ENCODE measurements at places on chromosomes 11 and 22. TPM values are rescaled to one million over a fixed set of nuclear protein-coding genes. Genes with fewer than 3 reads are reported as not detected.

Gene MED19
- polyA plus RNA-seq, result 18.5 TPM

Gene BIRC3
- 84.8 TPM for polyA plus RNA-seq

Gene GPHA2
- not detected for polyA plus RNA-seq

Gene DDIAS
- 0.60 TPM for polyA plus RNA-seq

Gene ADAMTS15
- polyA plus RNA-seq, result 0.60 TPM

Gene HEPN1
- not detected for polyA plus RNA-seq

Gene C11orf16
- polyA plus RNA-seq, result not detected

Gene RAC2
- polyA plus RNA-seq, result 138 TPM

Gene TRIM66
- 0.60 TPM for polyA plus RNA-seq

DNA sequence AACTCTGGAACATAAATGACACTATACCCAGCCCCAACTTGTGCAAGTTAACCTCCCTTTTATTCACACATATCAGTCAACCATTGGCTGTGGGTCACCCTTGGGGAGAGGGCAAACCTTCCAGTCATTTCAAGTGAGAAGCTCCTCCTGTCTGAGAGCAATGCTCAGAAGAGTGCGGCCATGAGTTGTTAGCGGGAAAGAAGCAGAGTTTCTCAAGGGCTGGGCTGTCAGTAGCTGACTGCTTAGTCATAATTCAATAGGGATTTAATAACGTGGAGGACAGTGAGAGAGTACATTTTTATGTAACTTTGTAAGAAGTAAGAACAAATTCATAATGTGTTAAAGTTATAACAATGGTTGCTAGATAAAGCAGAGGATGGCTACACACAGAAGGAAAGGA, 5.1 kb downstream of the PATE2 start:
- no peak for DNase-seq

- DNase-seq, result no peak
These were observed 291.8 kb downstream of the SBF2 start for GRCh38 chr11:10002221-10002620.

GRCh38 chr22:31344578-31345330, 1.4 kb downstream of the PATZ1 start:
- DNase-seq, result peak; percentile 82

DNA sequence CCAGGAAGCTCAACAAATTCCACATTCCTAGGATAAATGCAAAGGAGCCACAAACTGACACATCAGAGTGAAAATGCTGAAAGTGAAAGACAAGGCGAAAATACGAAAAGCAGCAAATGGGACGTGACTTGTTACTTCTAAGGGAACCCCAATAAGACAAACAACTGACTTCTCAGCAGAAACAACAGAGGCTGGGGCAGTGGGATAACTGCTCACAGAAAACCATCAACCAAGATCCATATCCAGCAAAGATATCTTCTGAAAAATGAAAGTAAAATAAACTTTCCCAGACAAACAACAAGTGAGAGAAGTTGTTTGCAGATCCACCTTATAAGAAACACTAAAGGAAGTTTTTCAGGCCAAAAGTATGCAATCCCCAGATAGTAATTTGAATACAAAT, 72.1 kb downstream of the DGCR2 start:
- DNase-seq, result no peak

DNA sequence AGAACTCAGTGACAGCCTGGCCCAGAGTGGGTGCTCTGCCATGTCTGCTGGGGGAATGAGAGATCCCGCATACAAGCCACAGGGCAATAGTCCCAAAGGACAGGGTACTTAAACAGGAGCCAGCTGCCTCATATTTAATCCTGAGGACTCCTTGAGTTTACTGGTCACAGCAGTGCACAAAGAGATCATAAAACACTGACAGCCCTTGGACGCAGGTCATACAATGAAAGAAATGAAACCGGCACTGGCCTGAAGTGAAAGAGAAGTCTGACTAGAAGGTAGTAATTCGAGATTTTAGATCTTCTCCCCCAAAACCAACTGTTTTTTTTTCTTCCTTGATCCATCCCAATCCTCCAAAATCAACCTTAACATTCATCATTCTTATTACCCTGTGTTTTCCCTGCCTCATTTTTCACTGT, 299.8 kb upstream of the SYN3 start:
- no peak for DNase-seq

DNA sequence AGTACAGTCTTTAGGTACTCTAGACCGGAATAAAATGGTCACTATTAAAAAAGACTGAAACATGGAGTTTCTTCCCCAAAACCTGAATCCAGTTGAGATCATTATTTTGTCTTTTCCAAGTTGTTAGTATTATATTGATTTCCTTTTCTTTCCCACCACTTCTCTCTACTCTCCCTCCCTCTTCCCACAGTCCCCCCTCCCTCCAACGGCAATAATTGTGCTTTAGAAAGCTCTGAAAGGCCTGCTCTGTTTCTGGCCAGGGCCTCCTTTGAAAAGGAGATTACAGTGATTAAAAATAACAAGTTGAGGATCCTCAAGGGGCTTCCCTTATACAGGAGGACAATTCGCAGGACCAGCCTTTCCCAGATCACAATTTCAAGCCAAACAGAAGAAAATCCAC, 3.5 kb downstream of the SPON1 start:
- DNase-seq, result no peak

- no peak for DNase-seq
These were observed 28.3 kb upstream of the TP53I11 start for GRCh38 chr11:44978961-44979331.

DNA sequence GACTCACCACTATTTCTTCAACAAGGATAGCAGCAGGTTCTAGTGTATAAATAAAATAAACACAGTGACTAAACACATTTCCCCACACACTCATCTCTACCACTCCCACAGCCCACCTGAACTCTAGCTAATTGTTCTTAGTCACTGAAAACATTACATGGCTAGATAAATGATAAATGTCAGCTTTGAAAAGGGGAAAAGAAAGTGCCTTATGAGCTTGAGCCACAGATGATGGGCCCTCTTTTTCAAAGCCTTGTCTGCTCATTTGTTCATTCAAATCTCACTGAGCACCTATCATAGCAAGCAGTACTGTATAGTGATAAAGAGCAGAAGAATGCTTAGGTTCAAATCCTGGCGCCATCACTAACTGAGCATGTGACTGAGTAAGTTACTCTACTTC, 58.3 kb downstream of the SIK3 start:
- DNase-seq, result no peak

- no peak for DNase-seq
These were observed 5.6 kb upstream of the GDPD5 start for GRCh38 chr11:75531325-75531724.

- DNase-seq, result no peak
These were observed 54.6 kb downstream of the SPECC1L start for GRCh38 chr22:24325105-24325757.

- DNase-seq, result no peak
These were observed 15.7 kb downstream of the CRTAM start for GRCh38 chr11:122853971-122854446.

- no peak for DNase-seq
These were observed 6.8 kb upstream of the CAT start for GRCh38 chr11:34431979-34432378.

- no peak for DNase-seq
These were observed 235.4 kb downstream of the METTL15 start for GRCh38 chr11:28343304-28344233.

- no peak for DNase-seq
These were observed 7.8 kb upstream of the DNHD1 start for GRCh38 chr11:6489306-6489705.

DNA sequence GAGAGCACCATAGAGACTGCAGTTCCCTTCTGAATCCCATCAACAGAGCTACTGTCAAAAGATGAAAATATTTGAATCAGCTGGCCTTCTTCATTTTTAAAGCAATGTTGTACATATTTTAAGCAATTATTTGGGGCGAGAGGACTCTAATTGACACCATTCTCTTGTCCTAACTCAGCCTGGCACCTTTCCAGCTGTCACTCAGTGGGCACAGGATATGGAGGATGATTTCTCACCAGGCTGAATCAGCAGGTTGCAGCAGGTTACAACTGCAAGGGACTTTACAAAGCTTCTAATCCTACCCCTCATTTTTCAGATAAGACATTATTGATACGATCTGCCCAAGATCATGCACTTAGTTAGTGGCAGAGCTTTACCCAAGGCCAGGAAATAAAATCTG, 11.9 kb upstream of the WT1 start:
- no peak for DNase-seq

- no peak for DNase-seq
These were observed 124.3 kb upstream of the TTC12 start for GRCh38 chr11:113189909-113190667.

DNA sequence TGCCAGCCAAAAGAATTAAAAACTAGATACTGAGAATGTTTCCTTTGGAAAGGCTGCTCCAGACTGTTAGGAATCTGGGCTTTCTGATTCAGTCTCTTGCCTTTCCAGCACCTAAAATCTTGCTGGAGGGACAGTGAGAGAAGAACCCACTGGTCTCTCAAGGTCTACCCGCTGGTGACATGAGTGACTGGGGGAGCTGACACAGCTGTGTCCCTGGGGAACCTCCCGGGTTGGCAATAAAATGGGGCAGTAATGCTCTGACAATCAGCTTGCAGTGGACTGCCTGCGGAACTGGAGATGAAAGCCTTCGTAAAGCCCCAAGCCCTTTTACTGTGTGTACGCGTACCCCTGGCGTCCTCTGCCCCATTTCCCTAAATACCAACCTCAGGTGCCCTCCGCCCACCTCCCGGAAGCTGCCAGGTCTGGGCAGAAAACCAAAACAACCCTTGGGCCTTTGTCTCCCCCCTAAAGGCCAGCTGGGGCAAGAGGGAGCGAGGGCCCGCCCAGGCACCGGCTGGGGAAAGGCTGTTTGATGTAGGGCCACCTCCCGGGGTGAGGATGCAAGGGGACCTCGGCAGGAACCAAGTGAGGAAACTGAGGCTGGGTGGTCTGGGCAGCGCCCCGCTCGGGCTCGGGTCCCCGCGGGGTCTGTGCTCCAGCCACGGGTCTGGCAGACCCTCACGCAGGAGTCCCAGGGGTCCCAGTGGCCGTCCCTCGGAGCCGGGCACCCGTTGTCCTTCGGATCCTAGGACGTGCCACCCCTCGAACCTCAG, 741 bp downstream of the CARS1 start:
- peak; percentile 66 for DNase-seq

DNA sequence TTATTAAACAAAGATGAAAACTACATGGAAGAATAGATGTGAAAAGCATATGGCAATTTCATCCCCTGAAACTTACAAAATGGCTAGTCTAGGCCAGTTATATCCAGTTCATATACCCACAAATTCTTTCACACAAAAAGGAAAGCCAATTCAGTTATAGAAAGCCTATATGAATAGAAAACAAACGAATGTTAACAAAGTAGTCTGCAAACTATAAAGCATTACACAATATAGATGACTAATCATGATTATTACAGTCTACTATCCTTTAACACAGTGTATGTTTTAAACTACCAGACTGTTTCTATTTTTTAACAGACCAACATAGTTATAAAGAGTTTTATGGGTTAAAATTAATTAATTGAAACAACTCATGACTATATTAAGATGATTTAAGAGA, 12.1 kb downstream of the DCUN1D5 start:
- DNase-seq, result no peak

DNA sequence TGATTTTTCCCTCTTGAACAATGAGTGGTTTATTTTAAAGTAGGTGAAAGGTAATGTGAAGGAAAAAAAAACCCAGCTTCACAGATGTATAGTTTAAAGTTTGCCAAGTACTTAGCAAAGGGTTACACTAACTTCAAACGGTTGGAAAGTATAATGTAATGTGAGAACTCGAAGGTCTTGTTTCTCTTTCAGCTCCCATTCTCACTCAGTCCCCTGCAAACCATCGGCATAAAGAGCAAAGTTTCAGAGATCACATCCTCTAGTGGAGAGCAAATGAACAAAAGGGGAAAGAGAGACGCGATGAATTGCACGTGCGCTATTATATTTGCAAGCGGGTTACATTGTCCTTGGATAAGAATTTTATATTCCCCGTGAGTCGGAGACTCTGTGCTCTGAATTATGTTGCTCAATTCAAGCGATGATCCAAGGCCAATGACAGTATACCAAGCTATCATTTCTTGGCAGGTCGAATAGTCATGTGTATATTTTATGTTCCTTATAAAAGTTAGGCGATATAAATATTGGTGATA, 37.6 kb upstream of the BIRC3 start:
- DNase-seq, result no peak

- no peak for DNase-seq
These were observed 38.5 kb upstream of the RIC3 start for GRCh38 chr11:8207080-8208000.

Measured in sigmoid colon (tissue), 7 donors.